ENCODE measurements at places on chromosomes 6 and 20.

DNA sequence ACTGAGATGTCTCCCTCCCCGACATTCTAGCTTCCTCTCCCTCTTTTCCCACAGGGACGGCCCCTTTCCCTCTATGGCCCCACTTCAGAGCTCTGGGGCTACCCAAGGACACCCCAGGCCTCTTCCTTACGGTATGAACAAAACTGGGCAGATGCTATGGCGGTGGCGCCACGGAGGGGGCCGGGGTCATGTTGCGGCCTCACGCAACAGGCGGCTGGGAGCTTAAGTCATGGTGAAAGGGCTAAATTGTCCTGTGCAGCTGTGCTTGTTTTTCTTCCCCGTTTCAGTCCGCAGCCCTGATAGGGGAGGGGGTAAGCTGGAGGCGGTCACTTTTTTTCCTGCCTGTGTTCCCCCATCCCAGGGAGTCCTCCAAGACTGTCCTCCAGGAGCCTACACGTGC is 17.6 kb upstream of the KIAA1755 start:
- DNase-seq, result no peak

DNA sequence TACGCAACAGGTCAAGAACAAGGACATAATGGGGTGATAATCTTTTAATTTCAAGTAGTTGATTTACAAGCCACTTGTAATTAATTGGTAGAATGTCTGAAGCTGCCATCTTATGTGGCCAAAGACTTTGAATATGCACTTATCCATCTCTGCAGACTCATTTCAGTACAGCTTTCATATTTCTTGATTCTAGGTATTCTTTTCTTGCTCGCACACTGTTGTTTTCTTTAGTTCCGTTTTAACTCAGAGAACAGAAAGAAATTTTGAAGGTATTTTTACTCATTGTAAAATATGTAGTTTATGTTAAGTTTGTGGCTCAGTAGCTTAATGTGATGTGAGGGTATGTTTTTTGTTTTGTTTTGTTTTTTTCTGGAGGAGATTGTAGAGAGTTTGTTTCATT is 73.9 kb downstream of the UBR2 start:
- no peak for DNase-seq

- DNase-seq, result no peak
Observed at GRCh38 chr6:6742535-6742934, 154.0 kb downstream of the LY86 start.

GRCh38 chr6:58419321-58419720 is 1101.9 kb downstream of the PRIM2 start:
- DNase-seq, result no peak

DNA sequence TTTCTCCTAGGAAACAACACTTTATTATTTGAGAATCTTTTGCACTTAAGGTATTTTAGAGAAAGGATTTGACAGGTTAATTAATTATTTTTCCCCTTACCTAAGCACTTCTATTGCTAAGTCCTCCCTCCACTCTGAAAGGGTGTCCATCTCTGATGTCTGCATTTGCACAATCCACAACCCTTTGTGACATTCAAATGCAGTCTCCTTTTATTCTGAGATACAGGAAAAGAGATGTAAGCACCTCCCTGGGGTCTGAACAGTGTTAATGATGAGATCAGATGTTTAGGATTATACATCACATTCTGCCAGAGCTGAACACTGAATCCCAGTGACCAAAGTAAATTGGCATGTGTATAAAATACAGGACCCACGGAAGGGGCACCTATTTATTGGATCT is 864.2 kb upstream of the FLRT3 start:
- no peak for DNase-seq

- DNase-seq, result no peak
Observed at GRCh38 chr6:139135578-139136545, 982 bp downstream of the HECA start.

DNA sequence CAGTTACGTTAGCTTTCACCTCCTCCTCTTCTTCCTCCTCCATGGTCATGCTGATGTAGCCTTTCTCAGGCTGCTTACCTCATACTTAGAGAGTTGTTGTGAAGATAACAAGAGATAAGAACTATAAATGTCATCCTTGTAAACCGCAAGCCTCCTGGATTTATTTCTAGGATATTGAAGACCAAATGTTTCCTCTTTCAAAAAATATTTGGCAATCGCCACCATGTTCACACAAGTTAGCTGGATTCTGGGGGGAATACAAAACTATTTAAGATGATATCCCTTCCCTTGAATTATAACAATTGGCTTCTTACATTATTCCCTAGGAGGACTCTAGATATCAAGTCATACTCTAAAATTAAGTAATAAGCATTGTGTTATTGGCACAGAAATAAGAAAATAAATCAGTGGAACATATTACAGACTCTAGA is 99.8 kb upstream of the PLEKHG1 start:
- DNase-seq, result no peak

GRCh38 chr6:89186762-89187161 is 30.4 kb downstream of the GABRR1 start:
- no peak for DNase-seq

DNA sequence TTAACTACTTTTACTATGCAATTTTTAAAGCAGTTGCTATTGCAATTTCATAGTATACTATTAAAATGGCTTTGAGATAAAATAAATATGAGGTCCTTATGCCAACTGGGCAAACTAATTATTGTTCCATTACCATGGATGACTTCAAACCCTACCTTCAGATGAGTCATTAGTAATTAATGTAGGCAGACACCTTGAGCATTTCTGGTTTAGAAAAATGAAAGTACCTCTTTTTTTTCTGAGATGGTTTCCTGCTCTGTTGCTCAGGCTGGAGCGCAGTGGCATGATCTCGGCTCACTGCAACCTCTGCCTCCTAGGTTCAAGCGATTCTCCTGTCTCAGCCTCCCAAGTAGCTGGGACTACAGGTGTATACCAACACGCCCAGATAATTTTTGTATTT is 11.9 kb downstream of the ASF1A start:
- no peak for DNase-seq

GRCh38 chr6:165146456-165146855 is 162.9 kb downstream of the C6orf118 start:
- no peak for DNase-seq

DNA sequence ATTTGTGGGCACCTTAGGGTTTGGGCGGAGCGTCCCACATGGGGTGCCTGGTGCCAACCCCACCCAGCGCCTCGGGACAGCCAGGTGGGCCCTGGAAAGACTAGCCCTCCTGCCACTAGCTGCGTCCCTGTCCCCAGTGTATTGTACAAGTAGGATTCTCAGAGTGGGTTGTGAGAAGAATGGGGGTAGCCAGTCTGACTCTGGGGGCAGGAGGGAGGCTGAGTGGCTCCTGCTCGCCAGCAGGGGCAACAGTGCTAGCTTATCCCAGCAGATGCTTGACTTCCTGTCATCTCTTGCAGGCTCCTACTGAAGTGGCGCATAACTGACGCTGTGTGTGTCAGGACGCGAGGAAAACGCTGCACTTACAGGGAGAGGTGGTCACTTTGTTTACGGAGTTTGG is 9.3 kb downstream of the PSMA7 start:
- no peak for DNase-seq

DNA sequence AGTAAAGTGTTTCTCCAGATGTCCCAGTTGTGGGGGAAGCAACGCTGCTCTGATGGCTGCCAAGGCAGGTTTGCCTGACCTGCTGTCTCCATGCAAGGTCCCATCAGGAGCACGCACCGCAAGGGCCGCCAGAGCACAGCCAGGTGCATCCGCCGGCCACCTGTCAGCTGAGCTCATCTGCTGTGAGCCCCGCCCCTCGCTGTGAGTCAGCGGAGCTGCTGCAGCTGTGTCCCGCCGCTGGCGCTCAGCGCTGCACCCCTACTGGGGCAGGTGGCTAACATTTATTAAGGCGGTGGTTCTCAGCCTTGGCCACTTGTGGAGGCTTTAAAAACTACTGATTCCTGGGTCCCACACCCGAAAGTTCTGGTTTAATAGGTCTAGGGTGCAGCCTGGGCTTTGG is 225.7 kb downstream of the UST start:
- peak; percentile 93 for DNase-seq

GRCh38 chr20:725491-725890 is 42.8 kb downstream of the SLC52A3 start:
- DNase-seq, result no peak

GRCh38 chr6:7311917-7312615 is 933 bp downstream of the SSR1 start:
- DNase-seq, result no peak

DNA sequence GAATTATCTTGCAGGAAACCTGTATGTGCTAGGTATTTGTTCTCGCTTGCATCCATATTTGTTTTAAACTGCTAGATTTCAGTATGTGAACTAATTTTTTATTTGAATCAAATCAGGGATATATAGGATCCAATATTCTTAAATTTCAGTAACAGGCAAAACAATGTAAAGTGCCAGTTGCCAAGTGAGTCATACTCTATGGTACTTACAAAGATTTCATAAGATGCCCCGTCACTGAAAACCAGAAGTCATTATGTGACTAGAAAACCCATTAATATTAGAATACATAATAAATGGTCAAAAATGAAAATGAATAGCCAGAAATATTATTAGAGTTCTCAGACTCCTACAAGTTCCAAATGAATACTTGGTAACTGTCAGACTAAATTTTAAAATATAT is 481.2 kb downstream of the TFAP2A start:
- DNase-seq, result no peak

DNA sequence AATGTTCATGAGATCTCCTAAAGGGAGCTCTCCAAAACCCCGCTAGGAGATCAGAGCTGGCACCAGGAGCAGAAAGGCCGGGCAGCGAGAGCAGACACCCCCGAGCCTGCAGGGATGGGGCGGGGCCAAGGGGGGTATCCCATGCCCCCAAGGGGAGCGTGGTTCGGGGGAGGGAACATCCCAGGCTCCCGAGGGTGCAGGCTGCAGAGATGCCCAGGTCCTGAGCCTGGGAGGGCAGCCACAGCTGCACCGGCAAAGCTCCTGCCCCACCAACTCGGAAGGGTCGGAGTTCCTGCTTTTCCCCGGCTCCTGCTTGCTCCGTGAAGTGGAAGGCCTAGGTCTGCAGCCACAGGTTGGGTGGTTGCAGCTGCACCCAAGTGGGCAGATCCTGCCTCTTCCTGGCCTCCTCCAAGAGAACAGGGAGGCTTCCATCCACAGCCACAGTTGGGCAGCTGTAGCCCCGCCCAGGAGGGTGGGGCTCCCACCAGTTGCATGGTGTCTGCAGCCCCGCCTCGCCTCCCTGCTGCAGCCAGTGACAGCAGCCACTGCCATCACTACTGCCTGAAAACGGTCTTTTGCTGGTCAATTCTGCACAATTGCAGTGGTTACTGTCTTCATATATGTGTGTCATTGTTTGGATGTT is 13.4 kb upstream of the GMNN start:
- DNase-seq, result no peak

- no peak for DNase-seq
Observed at GRCh38 chr6:17527076-17527475, 73.0 kb upstream of the FAM8A1 start.

DNA sequence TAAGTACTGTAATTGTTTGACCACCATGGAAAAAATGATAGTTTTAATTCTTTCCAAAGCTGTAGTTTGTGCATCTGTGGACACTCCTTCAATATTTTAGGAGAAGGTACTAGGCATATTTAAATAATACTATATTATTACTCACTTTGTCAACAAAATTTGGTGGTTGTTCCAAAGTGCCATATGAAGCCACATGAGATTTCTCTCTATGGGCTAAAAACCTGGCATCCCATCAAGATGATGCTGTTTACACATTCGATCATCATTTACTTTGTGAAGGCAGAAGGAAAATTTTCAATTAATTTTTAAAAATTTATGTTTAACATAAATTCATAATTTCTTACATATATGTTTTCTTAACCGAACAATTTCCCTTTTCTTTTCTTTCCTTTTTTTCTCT is 502.6 kb upstream of the JAG1 start:
- no peak for DNase-seq

GRCh38 chr20:8786383-8786782 is 282.5 kb upstream of the PLCB4 start:
- no peak for DNase-seq

- no peak for DNase-seq
Observed at GRCh38 chr20:37542281-37542680, 14.6 kb upstream of the BLCAP start.

DNA sequence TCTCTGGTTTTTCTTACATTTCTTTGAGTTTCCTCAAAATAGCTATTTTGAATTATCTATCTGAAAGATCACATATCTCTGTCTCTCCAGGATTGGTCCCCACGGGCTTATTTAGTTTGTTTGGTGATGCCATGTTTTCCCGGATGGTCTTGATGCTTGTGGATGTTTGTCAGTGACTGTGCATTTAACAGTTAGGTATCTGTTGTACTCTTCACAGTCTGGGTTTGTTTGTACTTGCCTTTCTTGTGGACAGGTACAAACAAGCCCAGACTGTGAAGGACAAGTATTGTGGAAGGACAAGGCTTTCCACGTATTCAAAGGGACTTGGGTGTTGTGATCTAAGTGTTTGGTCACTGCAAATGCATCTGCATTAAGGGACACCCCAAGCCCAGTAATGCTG is 49.9 kb upstream of the TOP1 start:
- DNase-seq, result no peak

DNA sequence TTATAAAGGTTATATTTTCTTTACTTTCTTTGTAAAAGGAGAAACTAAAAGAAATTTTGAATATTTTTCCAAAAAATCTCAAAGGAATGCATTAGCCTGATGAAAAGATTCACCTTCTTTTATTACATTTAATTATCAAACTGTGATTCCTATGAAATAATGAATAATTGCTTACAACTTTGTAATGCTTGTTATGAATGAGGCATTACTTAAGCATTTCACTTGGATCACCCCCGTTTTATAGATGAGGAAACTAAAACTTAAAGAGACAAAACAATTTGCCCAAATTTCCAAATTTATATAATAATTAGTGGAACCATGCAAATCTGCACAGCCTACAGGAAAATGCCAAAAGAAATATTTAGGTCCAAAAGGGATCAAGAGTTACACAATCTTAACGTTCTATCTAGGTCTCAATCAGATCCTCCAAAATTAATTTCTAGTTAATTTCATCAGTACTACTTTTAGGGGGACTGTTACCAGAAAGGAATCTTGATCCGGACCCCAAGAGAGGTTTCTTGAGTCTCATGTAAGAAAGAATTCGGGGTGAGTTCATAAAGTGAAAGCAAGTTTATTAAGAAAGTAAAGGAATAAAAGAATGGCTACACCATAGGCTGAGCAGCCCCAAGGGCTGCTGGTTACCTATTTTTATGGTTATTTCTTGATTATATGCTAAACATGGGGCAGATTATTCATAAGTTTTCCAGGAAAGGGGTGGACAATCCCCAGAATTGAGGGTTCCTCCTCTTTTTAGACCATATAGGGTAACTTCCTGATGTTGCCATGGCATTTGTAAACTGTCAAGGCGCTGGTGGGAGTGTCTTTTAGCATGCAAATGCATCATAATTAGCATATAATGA is 288.0 kb downstream of the ADGB start:
- no peak for DNase-seq
